ENCODE measurements at places on chromosomes 5 and 9.
A peak's percentile ranks its signal among the peaks of the same experiment; 100 is the strongest.

GRCh38 chr9:70400107-70400892 lies 14.2 kb downstream of the KLF9 start:
- no peak for DNase-seq

GRCh38 chr5:169716287-169716686 lies 79.2 kb downstream of the DOCK2 start:
- DNase-seq = no peak

- no peak for DNase-seq
Measured at GRCh38 chr5:151696470-151697061, 9.9 kb upstream of the SPARC start.

DNA sequence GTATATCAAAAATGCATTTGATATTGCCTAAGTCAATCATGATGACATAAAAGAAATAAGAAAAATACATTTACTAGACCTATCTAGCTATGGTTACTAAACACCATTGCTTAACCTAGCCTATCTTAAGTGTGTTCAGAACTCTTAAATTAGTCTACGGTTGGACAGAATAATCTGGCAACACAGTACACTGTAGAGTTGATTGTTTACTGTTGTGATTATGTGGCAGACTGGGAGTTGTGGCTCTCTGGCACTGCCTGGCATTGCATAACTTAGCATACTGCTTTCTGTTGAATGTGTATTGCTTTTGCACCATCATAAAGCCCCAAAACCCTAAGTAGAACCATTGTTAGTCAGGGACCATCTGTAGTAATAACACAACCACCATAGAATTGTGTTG lies 21.2 kb upstream of the ZFAND5 start:
- no peak for DNase-seq

- DNase-seq = no peak
Measured at GRCh38 chr9:7561527-7562080, 238.0 kb downstream of the DMAC1 start.

DNA sequence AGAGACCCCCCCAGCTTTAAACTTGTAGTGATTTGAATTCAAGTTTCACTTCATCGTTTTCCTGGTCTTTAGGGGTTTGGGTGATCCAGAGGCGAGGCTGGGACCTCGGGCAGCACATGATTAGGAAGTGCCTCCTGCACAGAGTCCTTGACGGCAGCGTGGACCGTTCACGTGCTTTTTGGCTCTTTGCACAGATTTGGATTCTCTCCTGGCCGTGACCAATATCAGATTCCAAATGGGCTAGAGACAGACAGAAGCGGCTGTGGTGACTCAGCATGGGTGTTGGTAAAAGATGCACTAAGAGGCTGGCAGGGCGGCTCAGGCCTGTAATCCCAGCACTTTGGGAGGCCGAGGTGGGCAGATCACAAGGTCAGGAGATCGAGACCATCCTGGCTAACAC lies 117.2 kb upstream of the CACNA1B start:
- DNase-seq = no peak

- DNase-seq = peak; percentile 100
Measured at GRCh38 chr5:141848744-141849414, 29.3 kb downstream of the PCDH1 start.

GRCh38 chr5:45521067-45521466 lies 175.1 kb downstream of the HCN1 start:
- DNase-seq = peak; percentile 26

GRCh38 chr9:16673171-16673570 lies 197.3 kb downstream of the BNC2 start:
- DNase-seq = no peak

- no peak for DNase-seq
Measured at GRCh38 chr9:105858877-105859276, 164.5 kb downstream of the TMEM38B start.

GRCh38 chr9:77014597-77015263 lies 4.7 kb upstream of the FOXB2 start:
- no peak for DNase-seq

- DNase-seq = no peak
Measured at GRCh38 chr5:73419117-73419464, 29.5 kb downstream of the FOXD1 start.

GRCh38 chr5:123350742-123351141 lies 72.5 kb downstream of the CEP120 start:
- no peak for DNase-seq

GRCh38 chr9:130193531-130194377 lies 21.6 kb downstream of the NCS1 start:
- DNase-seq = no peak

DNA sequence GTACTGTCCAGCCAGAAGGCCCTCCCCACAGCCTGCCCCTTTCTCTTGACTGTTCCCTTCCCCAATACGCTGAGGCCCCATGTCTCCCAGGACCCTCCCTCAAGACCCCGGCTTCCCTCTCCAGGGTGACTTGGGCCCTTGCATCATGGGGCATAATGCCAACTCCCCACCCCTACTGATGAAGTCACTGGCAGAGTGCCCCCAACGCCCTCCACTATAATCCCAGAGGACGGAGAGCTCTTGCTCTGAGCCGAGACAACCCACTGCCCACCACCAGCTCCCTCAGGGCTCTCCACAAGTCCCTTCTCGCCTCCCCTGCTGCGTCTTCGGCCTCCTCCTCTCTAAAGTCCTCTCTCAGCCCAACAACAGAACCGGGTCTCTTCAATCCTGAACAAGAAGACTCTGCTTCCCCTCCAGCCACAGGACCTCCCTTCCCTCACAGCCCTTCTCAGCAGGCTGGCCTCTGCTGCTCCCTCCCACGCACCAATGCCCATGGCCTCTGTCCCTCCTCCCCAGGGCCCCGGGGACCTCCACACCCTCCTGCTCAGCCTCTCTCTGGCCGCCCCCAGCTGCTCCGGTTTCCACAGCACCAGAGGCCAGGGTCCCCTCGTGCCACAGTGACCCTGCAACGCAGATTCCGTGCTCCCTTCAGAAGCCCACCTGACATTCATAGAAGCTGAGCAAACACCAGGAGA lies 47.6 kb downstream of the ADAMTS2 start:
- DNase-seq = no peak

DNA sequence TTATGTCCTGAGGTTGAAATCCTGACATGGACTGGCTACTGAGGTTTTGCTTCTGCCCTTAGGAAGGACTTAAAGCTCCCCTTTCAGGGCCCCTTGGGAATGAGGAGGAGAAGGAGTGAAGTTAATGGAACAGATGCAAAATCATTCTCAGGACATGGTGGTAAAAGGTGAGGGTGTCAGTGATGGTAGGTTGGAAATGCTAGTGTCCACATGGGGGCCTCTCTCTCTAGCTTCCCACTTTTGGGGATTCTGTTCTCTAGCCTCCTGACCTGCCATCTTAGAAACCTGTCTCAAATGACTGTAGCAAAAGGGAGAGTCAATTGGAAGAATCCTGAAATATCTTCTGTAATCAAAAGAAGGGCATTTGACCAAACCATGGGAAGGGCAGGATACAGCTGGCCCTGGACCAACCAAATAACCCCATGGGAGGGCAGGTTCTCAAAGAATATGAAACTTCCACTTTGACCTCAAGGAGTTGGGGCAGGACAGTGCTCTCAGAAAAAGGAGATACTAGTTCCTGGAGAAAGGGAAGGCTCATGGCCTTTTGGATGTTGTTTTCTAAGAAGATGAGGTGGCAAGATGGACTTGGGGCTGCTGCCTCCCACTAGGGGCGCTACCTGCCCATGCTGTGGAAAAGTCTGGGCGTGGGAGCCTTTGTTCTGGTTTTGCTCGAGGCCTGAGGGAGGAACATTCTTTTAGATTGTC lies 21.2 kb upstream of the MLANA start:
- no peak for DNase-seq

- DNase-seq = no peak
Measured at GRCh38 chr5:124652514-124652819, 94.0 kb downstream of the ZNF608 start.

DNA sequence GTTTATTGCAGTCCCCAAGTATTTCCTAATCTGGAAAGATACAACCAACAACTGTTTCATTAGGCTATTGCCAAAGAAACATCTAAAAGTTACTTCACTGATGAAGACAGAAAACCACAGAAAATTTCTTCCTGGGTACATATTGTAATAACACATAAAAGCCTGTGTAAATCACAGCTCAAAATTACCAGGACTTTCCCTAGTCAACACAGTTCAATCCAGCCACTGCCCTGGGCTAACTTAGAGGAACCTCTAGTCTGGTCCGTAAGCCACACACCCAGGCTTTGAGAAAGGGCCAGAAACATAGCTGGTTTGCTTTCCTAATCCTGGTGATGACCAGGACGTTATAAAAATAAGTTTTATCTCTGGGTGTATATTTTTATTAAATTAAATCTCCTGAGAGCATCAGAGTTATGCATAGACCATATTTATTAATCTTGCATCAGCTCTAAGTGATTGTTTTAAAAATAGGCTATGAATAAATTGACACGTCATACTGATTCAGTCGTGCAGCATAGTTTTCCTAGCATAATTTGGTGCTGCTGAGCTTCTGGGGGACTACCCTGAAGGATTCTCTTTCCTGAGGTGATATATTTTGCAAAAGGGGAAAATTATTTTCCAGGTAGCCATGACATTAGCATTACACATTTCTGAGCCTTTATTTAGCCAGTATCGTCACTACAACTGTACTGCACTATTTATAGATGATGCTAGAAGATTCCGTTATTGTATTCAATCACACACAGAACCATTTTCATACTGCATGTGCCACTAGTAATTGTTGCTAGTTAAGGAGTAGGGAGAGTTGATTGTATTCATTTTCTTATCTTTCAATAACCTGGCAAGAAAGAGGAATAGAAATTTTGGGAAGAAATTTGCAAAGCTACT lies 12.6 kb upstream of the MUSK start:
- no peak for DNase-seq

DNA sequence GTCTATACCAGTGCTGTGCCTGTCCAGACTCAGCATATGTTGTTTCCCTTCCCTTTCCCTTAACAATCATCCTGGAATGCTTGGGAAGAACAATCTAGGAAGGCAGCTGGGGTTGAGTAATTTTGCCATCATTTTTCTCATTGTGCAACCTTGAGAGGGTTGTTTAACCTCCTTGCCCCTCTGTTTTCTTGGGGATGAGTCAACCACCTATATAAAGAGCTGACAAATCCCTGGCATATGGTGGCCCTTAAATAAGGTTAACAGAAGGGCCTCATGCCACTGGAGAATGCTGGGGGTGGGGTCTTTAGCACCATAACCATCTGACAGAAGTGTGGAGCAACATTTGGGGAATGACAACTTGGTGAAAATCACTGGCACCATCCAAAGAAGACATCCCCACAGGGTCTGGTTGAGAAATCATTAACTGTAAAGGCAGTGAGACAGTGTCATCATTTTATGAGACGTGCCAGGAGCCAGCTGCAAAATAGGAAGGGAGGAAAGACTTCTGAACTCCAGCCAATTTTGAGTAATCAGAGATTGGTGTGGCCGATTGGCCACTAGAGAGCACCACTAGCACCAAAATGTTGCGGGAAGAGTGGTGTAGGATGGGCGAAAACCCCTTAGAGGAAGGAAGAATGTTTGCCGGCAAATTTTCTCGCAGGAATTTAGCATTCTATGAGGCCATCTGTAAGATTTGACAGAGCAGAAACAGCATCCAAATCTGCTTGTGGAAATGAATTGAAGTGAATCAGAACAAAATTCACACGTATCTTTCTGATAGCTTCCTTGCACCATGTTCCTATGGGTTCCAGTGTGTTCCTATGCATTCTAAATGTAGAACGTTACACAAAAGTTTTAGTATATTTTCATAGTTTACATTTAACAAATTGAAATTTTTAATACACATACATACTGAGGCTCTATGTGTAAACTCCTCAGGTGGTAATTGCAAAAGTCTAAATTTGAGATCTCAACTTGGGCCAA lies 113.8 kb downstream of the MSX2 start:
- DNase-seq = no peak

- no peak for DNase-seq
Measured at GRCh38 chr9:103803245-103803644, 290.9 kb upstream of the SMC2 start.

DNA sequence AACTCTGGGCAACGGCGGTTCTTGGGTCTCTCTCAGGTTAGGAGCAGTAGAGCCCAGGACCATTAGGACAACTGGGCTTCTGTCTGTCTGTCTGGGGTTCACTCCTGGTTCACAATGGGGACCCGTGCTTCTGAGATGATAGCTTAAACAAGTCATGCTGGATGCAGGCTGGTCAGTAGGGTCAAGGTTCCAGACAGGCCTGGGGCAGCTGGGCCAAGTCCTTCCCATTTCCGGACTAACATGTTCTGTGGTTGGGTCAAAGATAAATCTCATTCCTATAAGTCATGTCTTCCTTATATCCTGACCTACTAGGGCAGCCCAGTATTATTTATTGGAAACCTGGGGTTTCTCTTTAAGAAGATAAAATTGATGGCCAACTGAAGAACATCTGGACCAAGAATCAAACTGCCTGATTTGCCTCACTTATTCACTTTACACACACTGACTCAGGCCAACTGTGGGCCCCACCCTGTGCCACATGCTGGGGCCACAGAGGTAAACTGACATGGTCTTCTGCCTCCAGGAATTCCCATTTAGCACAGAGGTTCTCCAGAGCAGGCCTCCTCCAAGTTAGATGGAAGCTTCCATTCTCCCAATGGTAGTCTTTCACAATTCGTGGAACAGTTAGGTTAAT lies 8.3 kb downstream of the HDHD3 start:
- DNase-seq = no peak

DNA sequence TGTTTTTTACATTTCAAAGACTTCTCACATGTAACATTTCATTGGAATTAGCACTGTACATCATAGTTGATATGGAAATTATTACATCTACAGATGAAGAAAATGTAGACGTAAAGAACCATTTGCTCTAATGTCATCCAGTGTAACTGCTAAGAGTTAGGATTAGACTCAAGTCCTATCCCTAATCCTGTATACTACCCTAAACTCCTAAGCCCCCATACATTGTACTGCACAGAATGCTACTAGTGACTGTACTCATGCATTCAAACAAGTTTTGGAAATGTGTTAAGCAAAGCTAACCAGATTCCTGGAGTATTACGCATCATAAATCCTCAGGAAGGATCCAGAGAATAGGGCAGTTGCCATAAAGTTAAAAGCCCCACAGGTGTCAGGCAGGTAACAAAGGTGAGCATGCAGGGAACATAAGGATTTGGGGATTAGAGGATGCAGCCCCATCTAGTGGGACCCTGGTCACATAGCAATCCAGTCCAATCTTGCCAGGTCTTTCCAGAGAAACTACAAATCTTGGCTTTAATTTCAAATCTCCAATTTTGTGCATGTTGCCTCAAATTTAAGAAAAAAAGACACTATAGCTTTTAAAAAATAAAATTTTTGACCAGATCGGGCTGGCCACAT lies 32.0 kb downstream of the HAVCR1 start:
- DNase-seq = no peak

GRCh38 chr5:17219992-17220391 lies 2.6 kb downstream of the BASP1 start:
- DNase-seq = no peak

DNA sequence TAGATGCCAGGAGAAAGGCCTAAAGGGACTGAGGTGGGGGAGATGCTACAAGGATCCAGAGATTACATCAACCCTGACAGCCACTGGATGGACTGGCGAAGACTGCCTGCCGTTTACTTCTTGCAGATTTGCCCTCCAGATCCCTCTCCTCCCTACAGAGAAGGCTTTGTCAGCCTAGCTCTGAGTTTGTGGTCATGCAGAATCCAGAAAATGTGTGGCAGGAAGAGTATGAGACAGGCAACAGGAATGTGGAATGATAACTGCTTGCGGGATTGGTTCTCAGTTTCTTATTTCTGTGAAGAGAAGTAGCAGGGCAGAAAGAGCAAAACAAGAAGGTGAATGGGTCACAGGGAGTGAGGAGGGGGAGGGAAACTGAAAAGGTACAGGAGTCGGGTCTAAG lies 129.6 kb downstream of the TLE1 start:
- no peak for DNase-seq
